ENCODE measurements at places on chromosomes 1 and 21.
A peak's percentile ranks its signal among the peaks of the same experiment; 100 is the strongest.

GRCh38 chr21:40255518-40256444 is 388.5 kb downstream of the PCP4 start:
- DNase-seq, result no peak

- no peak for DNase-seq
Observed at GRCh38 chr1:230136453-230137336, 69.7 kb downstream of the GALNT2 start.

GRCh38 chr21:44552136-44552535 is 831 bp upstream of the KRTAP10-2 start:
- DNase-seq, result no peak

DNA sequence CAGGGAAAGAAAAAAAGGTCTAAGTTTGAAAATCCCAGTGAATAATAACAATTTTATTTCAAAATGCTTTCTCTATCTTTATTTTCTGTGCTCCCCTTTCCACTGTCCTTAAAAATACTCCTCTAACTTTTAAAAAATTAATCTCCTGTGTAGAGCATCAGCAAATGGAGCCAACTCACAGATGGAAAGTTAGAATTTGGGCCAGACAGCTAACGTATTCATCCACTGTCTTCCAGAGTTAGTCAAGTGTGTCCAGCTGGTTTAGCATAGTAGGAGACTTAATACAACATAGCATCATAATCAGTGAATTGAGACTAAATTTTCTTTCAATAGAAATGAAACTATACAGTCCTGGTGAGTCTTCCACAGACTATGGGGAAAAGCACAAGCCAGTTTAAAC is 419.0 kb upstream of the LRRC7 start:
- no peak for DNase-seq

DNA sequence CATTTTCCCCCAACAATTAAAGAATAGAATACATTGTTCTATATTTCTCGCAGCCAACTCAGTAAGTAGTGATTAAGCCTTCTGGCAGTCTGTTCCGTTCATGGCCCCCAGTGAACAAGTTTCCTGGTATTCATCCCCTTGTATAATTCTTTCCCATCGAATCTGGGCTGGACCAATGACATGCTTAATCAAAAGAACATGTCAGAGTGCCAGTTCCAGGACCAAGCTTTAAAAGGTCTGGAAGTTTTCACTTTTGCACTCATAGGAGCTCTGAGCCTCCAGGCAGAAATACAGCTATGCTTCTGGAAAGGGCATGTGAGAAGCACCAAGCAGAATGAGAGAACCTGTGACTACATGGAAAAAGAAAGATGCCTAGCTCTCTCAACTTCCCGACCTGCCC is 22.5 kb upstream of the DPYD start:
- DNase-seq, result no peak

- DNase-seq, result no peak
Observed at GRCh38 chr1:175649416-175649815, 94.0 kb downstream of the TNR start.

DNA sequence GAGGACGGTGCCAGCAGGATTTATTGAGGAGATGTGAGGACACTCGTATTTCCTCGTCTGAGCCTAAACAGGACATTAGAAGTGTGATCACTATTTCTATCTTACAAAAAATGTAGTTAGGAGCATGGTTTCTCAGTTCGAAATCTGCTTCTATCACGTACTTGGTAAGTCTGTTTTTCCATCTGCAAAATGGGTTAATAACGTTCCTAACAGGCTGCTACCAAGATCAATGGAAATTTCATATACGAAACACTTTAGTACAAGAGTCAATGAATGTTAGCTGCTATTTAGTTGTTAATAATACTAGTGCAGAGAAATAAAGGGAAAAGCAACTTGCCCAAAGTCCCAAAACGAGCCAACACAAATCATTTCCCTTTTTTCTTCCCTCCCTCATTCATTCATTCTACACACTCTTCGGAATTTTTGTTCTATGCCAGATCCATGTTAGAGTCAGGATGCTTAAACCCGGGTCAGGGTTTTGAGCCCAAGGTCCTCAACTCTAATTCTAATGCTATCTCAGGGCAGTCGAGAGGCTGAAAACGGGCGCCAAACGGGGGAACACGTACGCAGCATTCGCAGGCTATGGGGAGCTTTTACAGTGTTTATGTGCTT is 608 bp downstream of the SNRNP40 start:
- no peak for DNase-seq

- DNase-seq, result no peak
Observed at GRCh38 chr1:116106646-116107045, 4.6 kb upstream of the MAB21L3 start.

- peak; percentile 24 for DNase-seq
Observed at GRCh38 chr1:226308166-226308722, 720 bp downstream of the LIN9 start.

- no peak for DNase-seq
Observed at GRCh38 chr1:147071142-147071541, 101.1 kb downstream of the PRKAB2 start.

DNA sequence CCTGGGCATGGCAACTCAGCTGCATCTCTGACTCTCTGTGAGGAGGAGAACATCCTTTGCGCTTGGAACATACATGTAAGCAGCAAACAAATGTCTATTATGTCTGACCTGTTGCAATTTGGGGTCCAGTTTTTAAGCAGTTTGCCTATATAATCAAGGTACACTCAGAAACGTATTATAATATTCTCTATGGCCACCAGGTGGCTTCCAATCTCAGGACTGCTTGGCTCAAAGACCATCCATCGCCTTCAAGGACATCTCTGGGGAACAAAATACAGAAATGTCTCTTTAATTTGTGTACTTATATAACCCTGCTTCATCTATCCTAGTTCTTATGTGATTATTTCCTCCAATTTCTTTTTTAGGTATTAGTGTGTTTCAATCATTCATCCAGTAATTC is 227.2 kb downstream of the OLFM3 start:
- no peak for DNase-seq

Measured in occipital lobe (tissue), 3 donors.